Renal cortical epithelial cell (primary cell): ENCODE measurements at places on chromosomes 13 and 19. TPM values are rescaled to one million over a fixed set of nuclear protein-coding genes. Genes with fewer than 3 reads are reported as not detected.

- DNase-seq: no peak
These were observed at the start of gene KCTD12 for GRCh38 chr13:76886292-76887075. Gene KCTD12 (minus strand): TSS chr13:76886405. CDS start chr13:76886148, 257 bp downstream.

GRCh38 chr19:31015778-31016177 is 333.5 kb downstream of the TSHZ3 start:
- DNase-seq: no peak

DNA sequence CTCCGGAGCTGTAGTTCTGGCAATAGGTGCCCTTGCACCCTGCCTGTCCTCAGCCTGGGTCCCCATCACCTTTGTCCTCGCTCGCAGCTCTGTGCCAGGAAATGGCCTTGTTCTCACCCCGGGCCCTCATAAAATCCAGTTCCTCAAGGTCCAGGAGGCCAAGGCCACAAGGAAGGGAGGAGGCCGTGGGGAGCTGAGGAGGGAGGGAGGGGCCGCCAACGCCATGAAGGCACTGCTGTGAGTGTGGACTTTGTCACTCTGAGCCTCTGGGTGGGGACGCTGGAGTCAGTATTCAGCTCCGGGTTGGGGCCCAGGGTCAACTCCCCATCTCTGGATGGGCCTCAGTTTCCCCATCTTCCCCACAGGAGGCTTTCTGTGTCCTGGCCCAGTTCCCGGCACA is 9.2 kb upstream of the GNA11 start:
- no peak for DNase-seq

GRCh38 chr19:19169236-19170052 is 619 bp downstream of the MEF2B start:
- no peak for DNase-seq

DNA sequence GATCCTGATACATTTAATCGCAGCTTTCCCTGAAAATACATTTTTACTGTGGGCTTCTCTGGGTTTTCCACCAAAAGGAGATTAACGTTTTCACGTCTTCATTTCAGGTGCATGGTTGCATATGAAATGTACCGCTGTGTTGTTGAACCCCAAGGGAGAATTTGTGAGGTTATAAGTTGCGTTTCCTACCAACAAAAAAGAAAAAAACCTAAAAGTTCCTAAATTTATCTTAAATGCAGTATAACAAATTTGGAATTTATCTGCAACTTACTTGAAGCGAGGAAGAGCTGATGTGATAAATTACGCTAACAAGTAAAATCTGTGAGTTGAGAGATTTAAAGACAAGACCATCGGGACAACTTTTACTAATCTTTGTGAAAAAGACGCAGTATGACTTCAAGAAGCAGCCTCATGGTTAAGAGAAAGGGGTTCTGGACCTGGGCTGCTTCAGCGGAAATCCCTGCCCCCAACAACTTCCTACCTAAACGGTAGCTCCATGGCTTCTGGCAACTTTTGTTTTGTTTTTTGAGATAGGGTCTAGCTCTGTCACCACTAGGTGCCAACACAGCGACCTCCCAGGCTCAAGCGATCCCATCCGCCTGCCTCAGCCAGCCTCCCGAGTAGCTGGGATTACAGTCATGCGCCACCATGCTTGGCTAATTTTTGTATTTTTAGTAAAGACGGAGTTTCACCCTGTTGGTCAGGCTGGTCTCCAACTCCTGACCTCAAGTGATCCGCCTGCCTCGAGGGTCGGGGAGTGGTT is 958 bp upstream of the OBI1 start:
- DNase-seq: peak; percentile 23

- DNase-seq: peak; percentile 82
These were observed 11.7 kb upstream of the RBM26 start for GRCh38 chr13:79417741-79418140.

- DNase-seq: peak; percentile 100
These were observed 760.6 kb downstream of the EFNB2 start for GRCh38 chr13:105774739-105775460.

DNA sequence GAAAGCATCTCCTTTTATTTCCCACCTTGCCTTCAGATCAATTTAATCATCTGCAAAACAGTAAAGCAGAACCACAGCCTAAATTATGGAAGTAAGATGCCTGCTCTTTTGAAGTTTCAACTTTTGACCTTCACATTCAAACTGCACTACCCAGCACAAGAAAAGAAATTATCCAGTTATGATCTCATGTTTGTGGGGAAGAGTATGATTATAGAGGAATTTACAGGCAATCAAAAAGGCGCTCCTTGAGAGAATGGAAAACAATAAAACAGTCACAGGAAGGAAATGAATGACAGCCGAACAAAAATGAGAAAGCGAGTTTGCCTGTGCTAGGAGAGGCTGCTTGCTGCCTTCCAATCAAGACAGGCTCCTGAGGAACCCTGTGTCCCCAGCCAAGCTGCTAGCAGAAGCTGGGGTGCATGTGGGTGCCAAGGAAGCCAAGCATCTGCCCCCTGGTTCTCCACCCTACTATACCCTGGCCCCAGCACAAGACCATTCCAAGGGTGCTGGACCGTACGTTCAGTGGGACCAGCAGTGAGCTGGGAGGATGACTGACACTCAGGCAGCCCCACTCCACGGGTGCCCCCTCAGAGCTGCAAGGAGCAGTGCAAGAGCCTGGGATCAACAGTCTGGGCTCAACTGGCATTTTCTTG is 47.8 kb downstream of the PEPD start:
- DNase-seq: no peak

DNA sequence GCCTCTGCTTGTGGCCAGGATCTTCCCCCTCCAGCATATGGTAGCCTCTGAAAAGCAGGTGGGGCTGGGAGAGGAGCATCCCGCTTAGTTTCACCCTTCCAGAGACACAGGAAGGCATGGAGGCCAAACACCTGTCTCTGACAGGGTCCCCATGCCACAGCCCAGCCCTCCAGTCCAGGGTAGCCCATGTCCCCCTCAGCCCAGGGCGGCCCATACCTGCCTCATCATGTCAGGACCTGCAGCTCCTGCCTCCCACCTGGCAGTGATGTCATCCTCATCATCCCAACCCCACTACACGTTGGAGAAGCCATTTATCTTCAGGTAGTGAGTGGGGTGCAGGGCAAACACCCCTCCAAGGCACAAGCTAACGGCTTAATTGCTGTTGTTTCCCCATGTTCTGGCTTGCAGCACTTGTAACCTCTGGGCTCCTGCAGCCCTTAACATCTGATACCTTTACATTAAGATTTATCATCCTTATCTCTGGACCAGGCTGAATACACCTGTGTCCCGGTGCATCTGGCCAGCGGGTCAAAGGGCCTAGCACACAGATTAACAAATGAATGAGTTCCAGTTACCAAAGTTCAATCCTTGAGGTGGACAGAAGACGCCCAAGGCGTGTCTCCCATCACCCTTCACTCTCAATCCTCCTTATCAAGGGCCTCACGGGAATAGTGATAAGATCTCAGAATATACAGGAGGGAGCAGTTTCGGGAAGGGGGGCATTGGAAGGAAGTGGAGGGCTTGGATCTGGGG is 22.2 kb downstream of the ZNF175 start:
- no peak for DNase-seq

DNA sequence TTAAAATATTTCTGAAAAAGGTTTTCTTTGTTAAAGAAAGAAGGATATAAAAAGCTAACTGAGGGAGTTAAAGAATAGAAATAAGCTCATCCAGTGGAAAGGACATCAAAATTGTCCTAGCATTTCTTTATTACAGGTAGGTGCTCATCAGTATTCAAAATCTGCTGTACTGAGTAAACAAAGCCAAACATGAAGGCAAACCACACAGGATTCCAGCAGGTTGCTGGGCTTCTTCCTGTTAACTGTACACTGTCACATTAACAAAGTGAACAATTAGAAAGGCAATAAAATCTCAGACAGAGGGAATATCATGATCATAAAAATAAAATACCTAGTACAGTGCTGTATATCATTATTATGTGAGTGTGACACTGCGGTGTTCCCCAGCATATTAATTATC is 1541.0 kb downstream of the SLITRK5 start:
- peak; percentile 2 for DNase-seq

DNA sequence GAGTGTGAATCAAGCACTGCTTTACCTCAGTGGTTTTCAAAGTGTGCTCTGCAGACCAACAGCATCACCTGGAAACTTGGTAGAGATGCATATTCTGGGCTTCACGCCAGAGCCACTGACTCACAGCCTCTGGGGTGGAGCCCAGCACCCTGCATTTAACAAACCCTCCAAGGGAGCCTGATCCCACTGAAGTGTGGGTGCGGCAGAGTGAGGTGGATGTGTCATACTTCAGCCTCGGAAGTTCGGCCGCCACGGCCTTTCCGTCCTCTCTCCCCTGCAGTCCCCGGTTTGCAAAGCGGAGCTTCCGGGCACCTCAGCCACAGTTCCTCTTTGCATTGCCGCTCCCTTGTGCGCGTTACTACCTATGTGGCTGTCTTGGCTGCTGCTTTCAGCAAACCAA is 33.3 kb upstream of the MICU2 start:
- DNase-seq: peak; percentile 93

- DNase-seq: no peak
These were observed 497 bp downstream of the CEBPA start for GRCh38 chr19:33301900-33302174.

FAM216B gene
- not detected in 2 replicates for total RNA-seq

NLRP7 gene
- total RNA-seq: not detected in 2 replicates

MED29 gene
- 19.3 and 29.7 TPM in 2 replicates for total RNA-seq

CACNA1A gene
- total RNA-seq: 0.05 and 0.17 TPM in 2 replicates
